GM12891 (cell line): ENCODE measurements at places on chromosomes 2 and 18.
A peak's percentile ranks its signal among the peaks of the same experiment; 100 is the strongest.

GRCh38 chr2:169039702-169040101 is 8.6 kb upstream of the ABCB11 start:
- no peak for DNase-seq

DNA sequence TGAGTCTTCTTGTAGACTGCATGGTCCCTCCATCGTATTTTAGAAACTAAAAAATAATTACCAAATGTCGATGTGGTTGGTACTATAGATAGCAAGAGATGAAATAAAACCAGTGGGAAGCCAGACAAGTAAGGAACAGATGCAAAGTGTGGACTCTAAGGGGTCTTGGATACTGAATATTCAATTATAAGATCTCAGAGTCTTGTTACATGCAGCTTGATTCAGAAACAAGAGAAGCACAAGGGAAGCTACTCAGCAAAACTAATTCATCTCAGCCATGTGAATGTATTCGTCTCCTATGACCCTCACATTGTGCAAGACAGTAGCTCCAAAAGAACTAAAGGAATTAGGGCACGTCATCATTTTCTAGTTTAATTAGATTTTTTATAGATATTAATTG is 80.9 kb downstream of the CDH20 start:
- DNase-seq = no peak

- no peak for DNase-seq
Measured at GRCh38 chr2:180443888-180444287, 436.8 kb upstream of the CWC22 start.

- DNase-seq = peak; percentile 56
Measured at GRCh38 chr2:216777637-216778273, 82.1 kb downstream of the TNP1 start.

DNA sequence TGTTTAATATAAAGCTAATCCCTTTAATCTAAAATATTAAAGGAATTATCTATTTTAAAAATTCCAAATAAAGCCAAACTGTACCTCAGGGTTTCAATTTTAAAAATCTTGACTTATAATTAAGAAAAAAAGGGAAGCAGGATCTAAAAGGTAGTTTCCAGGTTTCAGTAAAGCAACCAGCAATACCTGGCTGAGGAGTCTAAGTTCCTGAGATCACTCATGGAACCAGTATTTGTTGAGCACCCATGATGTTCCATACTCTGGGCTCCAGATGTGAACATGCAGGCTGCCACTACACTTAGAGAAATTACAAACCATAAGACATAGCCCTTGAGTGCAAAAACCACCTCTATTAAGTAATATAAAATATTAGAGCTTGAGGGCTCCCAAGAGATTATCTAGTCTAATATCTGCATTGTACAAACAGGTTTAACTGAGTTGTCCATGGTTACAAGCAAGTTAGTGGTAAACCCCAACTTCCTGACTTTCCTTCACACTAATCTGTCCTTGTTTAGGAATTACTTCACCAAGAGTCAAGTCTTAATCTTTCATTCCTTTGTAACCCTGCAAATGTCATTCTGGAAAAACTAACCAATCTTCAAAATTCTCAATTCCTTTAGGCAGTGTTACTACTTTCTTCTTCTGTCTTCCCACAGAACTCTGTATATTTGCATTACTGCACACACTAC is 49.2 kb downstream of the CLASP1 start:
- DNase-seq = no peak

- no peak for DNase-seq
Measured at GRCh38 chr2:66418381-66418780, 16.5 kb upstream of the MEIS1 start.

DNA sequence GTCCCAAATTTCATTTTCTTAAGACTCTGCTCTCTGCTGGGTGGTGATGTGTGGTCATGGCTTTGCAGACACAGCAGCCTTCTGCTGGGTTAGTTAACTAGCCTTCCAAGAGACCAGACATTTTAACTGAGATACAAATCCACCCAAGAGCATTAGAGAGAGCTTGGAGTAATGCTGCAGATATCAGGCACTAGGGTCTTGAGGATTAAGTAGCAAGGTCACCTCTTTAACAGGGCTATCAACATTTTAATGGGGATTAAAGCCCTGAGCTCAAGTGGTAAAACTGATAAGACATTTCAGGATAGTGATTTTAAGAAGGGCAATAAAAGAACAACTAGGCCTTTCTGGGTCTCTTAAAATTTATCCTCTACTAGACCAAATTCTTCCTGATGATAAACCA is 461.2 kb downstream of the MEIS1 start:
- DNase-seq = no peak

DNA sequence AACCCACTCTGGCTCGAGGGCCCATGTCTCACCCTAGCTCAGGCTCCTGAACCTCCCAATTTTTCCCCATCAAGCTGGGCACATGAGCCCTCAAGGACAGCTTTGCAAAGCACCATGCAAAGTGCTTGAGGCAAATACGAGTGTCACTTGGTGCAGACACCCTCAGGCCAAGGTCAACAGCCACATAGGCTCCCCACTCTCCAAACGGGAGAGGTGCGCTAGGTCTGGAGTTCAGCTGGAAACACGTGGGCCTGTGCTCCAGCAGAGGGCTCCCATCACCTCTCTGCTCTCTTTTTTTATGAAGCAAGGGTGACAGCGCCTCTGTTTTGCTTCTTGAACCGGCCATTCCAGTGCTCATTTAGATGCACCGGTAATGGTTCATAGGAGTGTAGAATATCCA is 11.9 kb upstream of the ARHGAP25 start:
- no peak for DNase-seq

DNA sequence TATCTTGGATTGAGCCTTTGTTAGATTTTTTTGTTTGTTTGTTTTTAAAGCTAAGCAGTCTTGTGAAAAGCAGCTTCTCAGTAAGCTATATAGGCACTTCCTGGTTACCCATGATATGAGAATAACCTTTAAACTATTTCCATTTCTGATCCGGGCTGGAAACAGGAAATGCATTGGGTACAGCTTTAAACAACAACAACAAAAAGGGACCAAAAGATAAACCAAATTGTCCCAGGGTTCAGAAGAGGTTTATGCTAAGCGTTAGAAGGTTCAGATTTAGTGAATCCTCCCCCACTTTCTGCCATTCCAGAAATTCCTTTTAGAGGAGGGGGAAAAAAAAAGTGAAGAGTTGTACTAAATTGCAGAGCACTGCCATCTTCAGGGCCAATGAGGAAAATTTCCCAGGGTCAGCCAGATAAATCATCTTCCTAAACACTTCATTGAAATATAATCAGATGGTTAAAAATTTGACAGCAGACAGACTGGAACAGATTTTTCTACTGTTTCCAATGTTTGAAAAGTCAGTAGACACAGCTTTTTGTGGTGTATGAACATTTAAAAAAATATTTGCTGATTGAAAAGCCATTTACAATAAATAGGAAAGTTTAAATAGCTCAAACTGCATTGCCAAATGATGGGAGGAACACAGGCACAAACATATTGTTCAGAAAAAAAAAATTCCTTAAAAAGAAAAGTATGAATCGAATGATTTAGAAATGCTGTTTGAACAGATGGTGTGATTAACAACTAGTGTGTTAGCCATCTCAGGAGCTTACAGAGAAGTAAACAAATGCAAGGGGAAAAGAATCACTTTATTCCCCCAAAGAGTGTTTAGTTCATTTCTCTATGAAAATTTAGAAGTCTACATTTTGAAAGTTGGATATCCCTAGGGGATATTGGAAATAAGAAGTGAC is 189.9 kb upstream of the TANK start:
- no peak for DNase-seq

DNA sequence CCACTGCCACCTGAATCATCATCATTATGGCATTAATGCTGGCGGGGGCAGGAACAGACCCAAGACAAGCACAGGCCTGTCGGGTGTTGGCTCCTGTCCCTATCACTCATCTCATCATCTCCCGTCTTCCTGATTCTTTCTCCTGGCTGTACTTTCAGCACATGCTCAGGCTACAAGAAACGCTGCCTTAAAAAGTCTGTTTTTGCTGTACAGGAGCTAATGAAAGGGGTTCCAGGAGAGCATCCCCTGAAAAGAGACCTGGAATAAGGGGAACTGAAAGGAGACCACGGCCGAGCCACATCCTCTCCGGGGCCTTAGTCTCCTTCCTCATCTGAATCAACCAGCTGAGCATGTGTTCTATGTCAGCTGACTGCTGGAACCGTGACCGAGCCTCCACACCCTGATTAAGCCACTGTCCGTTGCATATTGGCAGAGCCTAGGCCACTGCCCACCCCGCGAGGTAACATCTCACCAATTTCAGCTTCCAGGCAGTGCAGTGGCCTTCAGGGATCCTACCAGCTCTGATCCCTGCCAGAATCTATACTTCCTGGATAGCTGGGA is 62.6 kb downstream of the DNMT3A start:
- peak; percentile 70 for DNase-seq

GRCh38 chr2:82837588-82838304 is 1621.3 kb downstream of the SUCLG1 start:
- DNase-seq = no peak

GRCh38 chr2:159098361-159098760 is 129.9 kb downstream of the TANC1 start:
- no peak for DNase-seq

- no peak for DNase-seq
Measured at GRCh38 chr2:86791573-86791972, 860 bp upstream of the CD8A start.

DNA sequence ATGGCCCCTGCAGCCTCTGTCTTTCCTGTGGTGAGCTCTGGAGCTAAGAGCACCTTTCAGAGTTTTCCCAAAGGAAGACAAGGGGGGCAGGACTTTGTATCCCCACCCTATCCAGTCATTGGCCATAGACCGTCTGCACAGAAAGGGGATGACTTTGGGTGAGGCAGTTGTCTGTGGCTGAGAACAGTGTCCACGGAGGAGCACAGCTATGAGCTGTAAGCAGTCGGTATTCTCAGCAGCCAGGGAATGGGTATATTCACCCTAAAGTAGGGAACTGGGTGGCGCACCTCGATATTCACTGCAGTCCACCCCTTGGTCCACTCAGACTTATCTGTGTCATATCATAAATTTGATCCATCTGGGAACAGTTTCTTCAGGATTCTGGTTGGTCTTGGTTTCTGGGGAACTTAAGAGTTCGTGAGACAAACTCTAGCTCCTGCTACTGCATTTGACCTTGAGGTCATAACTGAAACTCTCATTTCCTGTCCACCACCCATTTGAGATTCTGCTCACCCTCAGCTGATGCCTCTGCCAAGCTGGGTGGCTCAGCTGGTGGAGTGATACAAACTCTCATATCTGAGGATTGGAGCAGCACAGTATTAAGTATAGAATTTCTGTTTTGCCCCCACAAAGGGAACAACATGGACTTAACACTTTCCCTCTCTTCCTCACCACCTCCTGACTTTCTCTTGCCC is 45.2 kb upstream of the SCG2 start:
- no peak for DNase-seq

DNA sequence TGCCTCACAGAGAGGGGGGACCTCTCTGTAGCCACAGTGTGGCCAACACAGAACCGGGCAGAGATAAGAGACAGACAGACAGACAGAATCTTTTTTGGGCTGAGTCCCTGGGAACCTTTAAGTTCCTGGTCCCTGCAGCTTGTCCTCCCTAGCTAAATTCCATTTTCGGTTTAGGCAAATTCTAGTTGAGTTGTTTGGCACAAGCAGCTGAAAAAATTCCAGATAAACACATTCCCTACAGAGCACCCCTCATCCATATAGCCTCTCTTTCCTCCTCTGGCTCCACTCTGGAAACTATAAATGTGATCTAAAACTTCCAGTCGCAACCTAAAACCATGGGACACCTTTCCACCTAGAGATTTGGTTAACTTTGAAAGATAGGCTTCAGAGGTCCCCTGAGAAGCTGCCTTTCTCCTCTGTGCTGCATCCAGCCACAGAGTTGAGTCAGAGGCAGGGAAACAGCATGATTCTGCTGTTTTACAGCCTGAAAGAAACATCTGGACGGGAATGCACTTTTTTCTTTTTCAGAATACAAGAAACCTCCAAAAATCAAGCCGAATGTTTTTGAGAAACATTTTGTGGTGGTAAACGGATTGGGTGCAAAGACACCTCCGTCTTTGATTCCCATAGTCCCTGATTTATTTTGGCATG is 30.9 kb downstream of the SLC4A3 start:
- DNase-seq = no peak

GRCh38 chr2:86621280-86621943 is 2.3 kb downstream of the RNF103 start:
- no peak for DNase-seq

DNA sequence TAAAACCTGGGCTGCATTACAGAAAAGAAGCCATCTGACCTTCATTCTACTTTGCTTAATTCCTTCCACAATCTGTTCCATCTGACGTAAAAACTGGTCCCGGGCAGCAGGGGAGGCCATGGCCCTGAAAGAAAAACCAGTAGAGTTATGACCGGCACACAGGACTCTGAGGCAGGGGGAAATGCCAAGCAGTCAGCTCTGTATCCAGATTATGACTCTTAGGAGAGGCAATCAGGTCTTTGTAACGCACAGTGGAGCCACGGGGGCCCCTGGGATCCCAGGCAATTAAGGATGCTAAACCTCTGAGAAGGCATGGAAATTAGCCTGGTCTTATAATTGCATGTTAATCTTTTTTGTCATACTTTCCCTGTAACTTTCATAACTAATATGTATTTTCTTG is 78.4 kb downstream of the CCDC93 start:
- DNase-seq = no peak

- no peak for DNase-seq
Measured at GRCh38 chr2:150389447-150389846, 98.0 kb downstream of the RND3 start.
